ENCODE measurements at places on chromosomes 1 and 21. TPM values are rescaled to one million over a fixed set of nuclear protein-coding genes. Genes with fewer than 3 reads are reported as not detected.

Gene CD1D
- total RNA-seq: 3.7 TPM

Gene FBXO2
- total RNA-seq: 10.7 TPM

Gene PLA2G2F
- total RNA-seq: not detected

Gene ADAMTSL4
- total RNA-seq: 23.2 TPM

Gene CDA
- 3.4 TPM for total RNA-seq

Gene OPN3
- total RNA-seq: 10.2 TPM

Gene ATAD3C
- 14.0 TPM for total RNA-seq

Gene SPRR2A
- total RNA-seq: 0.82 TPM

Gene B3GALT2
- total RNA-seq: 8.8 TPM

Gene CD101
- total RNA-seq: 6.7 TPM

Gene C1QTNF12
- total RNA-seq: 1.5 TPM

Gene UBXN10
- 19.2 TPM for total RNA-seq

Gene USH2A
- total RNA-seq: not detected

Gene KRTAP10-10
- not detected for total RNA-seq

Measured in lung (tissue), 17 donors.